Osteoblast (primary cell): ENCODE measurements at places on chromosomes 13 and 19. TPM values are rescaled to one million over a fixed set of nuclear protein-coding genes. Genes with fewer than 3 reads are reported as not detected.

Gene ZNF429
- 8.0 and 9.4 TPM in 2 replicates for total RNA-seq

Gene SMG9
- total RNA-seq = 14.5 and 17.4 TPM in 2 replicates

Gene NANOS3
- 0.59 TPM in 1 of 2 replicates, not detected in the other for total RNA-seq

Gene ACER1
- total RNA-seq = under 0.01 TPM in 1 of 2 replicates, not detected in the other

Gene POU4F1
- not detected in 2 replicates for total RNA-seq

Gene PKN1
- total RNA-seq = 138 and 167 TPM in 2 replicates

Gene KIR2DL4
- total RNA-seq = not detected in 2 replicates

Gene ZNF285
- 5.3 and 5.8 TPM in 2 replicates for total RNA-seq

Gene NLRP5
- not detected in 2 replicates for total RNA-seq

Gene CEACAM7
- total RNA-seq = not detected in 2 replicates

Gene RNF225
- total RNA-seq = not detected in 2 replicates

Gene FLT1
- under 0.01 TPM in 1 of 2 replicates, not detected in the other for total RNA-seq

Gene GRIN2D
- total RNA-seq = under 0.01 TPM in 2 replicates

Gene TEX29
- 0.36 TPM in 1 of 2 replicates, not detected in the other for total RNA-seq

Gene GNA15
- 0.36 TPM in 1 of 2 replicates, not detected in the other for total RNA-seq

Gene SIX5
- total RNA-seq = 11.6 and 11.8 TPM in 2 replicates

Gene U2AF1L4
- total RNA-seq = 5.8 and 8.8 TPM in 2 replicates

Gene MRPL57
- 13.4 and 15.0 TPM in 2 replicates for total RNA-seq

Gene SHANK1
- total RNA-seq = 0.88 and 1.1 TPM in 2 replicates

Gene CRTC1
- 3.8 and 4.0 TPM in 2 replicates for total RNA-seq

Gene PSG3
- not detected in 2 replicates for total RNA-seq

Gene ZNF837
- 4.4 and 4.7 TPM in 2 replicates for total RNA-seq

Gene PNMA8B
- total RNA-seq = 0.72 and 1.2 TPM in 2 replicates

Gene GTPBP3
- 10.9 and 14.7 TPM in 2 replicates for total RNA-seq

Gene KLK13
- total RNA-seq = not detected in 2 replicates

Gene IGFL1
- not detected in 2 replicates for total RNA-seq

Gene SPRED3
- 1.8 and 2.2 TPM in 2 replicates for total RNA-seq
